ENCODE measurements at places on chromosomes 1 and 21. TPM values are rescaled to one million over a fixed set of nuclear protein-coding genes. Genes with fewer than 3 reads are reported as not detected.

The VWA5B1 gene
- total RNA-seq: not detected

The ITLN2 gene
- not detected for total RNA-seq

DNA sequence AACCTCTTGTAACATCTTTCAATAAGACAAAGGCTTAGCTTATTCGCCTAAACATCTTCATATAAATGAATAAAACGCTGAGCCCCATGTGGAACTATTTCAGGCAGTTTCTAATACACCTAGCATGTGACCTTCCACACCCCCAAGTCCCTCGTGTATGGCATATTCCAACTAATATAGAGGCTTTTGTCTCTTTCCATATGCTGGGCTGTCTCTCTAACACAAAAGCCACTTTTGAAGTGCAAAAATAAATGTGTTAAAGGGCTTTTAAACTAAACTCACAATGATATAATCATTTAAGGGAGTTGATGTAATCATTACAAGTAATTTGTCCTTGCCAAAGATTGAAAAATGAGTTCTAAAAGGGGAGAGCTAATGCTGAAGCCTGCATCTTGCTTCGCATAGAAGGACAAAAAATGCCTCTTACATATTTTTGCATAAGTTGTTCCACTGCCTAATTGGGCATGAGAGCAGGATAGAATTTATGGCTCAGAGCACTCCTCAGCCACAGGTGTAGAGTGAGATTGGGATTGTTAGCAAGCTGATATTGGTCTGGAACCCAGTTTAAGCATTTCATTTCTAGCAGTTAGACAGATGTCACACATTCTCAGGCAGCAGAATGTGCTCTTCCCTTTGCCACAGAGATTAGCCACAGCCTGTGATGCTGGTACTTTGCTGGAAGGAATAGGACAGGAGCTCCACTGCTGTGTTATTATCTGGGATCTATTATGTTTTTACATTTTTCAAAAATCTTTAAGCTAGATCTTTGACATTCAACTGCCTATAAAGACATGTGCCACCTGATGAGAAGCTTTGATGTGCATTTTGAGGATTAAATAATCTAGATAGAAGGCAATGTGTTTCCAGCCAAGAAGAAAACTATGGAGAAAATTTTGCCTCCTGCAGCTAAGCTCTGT is 1044.4 kb downstream of the ADGRL2 start:
- no peak for DNase-seq

DNA sequence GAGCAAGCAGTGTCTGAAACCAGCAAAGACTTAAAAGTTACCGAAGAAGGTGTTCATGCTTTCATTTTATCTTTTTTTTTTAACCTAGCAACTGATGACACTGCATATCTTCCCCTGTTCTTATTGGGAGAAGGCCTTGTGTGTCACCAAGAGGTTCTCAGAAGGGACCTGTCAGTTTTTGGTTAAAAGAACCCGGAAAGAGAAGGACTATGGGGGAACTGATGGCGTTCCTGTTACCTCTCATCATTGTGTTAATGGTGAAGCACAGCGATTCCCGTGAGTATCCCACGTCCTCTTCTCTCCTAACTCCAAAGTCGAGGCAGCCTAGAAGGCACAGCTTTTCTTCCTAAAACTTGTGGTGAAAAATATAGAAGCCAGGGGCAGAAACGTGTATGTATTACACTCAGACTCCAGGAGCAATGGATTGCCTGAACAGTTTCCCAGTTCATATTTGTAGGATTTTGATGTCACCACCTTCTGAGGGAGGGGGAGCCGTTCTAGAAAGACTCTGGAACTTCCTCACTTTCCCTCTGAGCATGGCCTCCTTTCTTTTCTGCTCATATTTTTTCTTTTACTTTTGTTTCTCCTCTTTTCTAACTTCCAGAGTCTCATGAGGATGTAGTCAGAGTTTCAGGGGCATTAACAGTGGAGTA is at the start of gene MR1:
MR1 (plus strand) TSS at position 185 of the 653 bp plus-strand sequence; CDS start at position 210, 25 bp downstream.
- peak; percentile 57 for DNase-seq

GRCh38 chr21:45943630-45944540 is 37.7 kb upstream of the COL6A1 start:
- DNase-seq: no peak

DNA sequence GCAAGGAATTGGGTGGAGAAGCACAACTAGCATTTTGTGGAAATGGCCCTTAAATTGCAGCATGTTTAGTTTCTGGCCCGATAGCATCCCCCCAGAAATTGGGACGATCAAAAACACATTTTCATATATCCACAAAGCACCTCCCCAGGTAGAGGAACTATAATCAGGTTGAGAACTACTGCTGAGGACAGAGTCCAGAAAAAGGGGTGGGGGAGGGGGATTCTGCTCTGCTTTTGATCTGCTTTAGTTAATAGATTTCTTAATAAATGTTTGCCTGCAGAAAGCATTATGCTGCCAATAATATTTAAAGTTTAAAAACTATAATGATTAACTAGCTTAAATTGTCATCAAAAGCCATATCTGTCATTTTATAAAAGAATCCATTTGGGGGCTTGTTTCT is 14.4 kb upstream of the DYNLT5 start:
- DNase-seq: no peak

- DNase-seq: no peak
These were observed 27.1 kb downstream of the MAEL start for GRCh38 chr1:167016100-167016750.

DNA sequence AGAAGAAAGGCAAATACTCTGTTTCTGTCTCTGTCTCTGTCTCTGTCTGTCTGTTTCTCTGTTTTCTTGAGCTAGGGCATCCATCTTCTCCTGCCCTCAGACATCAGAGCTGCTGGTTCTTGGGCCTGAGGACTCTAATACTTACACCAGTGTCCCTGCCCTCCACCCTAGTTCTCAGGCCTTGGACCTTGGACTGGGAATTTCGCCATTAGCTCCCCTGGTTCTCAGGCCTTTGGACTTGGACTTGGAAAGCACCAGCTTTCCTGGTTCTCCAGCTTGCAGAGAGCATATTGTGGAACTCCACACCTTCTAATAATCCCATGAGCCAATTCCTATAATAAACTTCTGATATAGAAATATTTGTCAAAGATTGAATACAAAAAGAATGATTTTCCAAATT is 32.6 kb downstream of the NBPF6 start:
- no peak for DNase-seq

Measured in HT-29 (cell line).